Activated CD4-positive, CD25-positive, alpha-beta regulatory T cell treated with anti-CD3 and anti-CD28 coated beads, Interleukin-2, amount 50 U/mL, for 16 hours (primary cell): ENCODE measurements at places on chromosomes 13 and 19.

GRCh38 chr19:28136796-28137195 lies 1076.2 kb downstream of the UQCRFS1 start:
- DNase-seq: no peak

GRCh38 chr13:99809926-99810325 lies 161.6 kb downstream of the ZIC5 start:
- DNase-seq: no peak

DNA sequence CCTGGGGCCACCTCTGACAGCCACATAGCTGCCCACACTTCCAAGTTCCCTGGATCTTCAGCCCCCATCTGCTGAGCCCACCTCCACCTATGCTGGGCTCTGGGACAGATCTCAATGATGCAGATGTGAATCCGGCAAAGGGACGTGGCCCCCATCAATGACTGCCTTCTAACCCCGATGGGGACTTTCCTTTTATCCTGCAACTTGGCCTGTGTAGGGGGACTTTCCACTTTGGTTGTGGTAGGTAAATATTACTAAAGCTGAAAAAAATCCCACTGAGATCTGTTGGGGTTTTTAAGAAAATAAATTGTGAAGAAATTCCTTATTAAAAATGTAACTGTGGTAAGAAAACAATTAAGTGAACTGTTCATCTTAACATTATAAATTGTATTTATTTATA lies 20.8 kb upstream of the ASPDH start:
- DNase-seq: no peak

- DNase-seq: no peak
These were observed 385.5 kb downstream of the MZT1 start for GRCh38 chr13:72341904-72342303.

DNA sequence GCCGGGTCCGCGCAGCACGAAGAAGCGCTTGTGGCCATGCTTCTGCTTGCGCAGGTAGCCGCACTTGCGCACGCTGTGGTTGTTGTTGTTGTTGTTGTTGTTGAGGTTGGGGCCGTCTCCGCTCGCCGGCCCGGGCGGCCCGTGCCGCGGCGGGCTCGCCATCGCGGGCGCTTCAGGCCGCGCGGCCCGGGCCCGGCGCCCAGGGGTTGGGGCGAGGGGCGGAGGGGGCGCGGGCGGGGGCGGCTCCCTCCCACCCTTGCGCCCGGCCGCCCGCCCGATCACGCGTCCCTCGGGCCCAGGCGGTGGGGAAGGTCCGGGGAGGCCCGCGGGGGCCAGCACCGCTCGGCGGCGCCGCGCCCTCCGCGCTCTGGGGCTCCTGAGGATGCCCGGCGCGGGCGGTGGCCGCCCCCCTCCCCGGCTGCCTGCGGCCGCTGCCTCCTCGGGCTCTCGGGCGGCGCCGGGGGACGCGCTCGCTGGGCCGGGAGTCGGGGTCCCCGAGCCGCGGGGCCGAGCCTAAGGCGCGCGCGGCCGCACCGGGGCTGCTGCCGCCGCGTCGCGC lies 412 bp downstream of the IRS2 start:
- DNase-seq: no peak

- DNase-seq: no peak
These were observed 24.1 kb upstream of the CASP14 start for GRCh38 chr19:15025217-15025616.

GRCh38 chr13:66689037-66689619 lies 541.0 kb downstream of the PCDH9 start:
- no peak for DNase-seq

GRCh38 chr19:49455773-49456172 lies 2.7 kb downstream of the ALDH16A1 start:
- no peak for DNase-seq

DNA sequence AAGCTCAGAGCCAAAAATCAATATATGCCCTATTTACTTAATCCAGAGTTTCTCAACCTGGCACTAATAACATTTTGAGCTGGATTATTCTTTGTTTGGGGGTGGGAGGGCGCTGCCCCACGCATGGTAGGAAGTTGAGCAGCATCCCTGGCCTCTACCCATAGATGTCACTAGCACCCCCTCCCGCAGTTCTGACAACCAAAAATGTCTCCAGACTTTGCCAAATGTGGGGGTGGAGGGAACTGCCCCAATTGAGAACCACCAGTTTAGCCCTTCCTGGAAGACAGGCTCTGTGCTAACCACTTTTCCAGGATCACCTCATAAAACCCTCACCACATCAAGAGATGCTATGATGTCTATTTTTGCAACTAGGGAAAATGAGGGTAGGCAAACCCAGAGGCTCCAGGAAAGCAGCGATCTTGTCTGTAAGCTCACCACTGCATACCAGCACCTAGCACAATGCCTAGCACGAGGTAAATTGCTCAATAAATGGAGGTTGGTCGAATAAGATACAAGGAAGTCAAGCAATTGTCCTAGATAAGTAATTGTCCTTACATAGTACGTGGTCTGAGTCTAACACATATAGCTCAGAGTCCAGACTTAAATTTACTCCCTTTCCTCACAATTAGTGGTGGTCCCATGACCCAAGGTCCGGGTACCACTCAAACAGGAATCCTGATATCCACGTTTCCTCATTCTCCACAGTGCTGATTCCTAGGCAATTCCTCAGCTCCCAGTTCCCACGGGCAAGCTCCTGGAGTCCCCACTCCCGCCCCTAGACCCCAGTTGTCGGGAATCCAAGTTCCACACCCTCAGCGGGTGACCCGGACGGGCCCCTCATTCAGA lies 892 bp downstream of the TRIR start:
- no peak for DNase-seq

DNA sequence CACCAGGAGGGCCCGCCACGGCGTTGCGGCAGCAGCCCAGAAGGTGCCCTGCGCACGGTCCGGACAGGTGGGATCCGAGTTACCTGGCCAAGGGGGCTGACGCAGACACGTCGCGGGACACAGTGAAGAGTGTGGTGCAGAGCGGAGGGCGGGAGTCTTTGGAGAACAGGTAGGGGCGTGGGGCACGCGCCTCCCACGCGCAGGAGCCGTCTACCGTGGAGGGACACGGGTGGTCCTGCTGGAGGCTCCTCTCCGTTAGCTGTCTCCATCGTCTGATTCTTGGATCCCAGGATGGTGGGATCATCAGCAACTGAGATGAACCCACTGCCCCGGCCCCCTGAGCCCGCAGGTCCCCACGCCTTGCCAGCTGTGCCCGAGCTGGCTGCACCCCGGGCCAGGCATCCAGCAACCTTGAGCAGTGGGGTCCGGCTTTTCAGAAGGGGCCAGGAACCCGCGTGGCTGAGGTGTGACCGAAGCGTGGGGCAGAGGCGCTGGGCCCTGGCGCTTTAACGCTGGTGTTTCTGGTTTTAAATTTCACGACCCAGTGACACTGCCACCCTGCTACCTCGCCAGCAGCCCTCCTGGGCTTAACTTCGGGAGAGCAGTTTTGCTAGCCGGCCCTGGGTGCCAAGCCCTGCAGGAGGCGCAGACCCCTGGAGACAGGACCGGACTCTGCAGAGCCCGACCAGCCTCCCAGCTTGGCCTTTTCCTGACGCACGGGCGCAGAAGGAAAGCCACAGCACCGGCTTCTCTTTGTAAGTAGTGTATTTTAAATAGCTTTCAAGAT lies 7.3 kb downstream of the FGF22 start:
- DNase-seq: no peak

DNA sequence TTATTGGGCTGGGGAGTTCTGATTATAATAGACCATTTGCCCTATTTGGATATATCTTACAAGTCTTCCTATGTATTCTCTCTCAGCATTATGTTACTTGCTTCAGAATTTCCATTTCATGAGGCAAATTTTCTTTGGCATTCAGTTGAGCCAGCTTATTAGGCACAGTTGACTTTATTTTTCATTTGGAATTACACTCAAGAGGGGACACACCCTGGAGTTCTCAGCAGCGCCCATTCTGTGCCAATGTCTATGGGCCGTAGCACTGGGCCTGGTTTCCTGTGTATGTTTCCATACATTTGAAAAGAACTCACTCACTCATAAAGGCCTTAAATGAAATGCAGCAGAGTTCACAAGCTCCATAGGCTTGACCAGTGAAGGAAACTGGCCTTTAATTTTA lies 138.5 kb downstream of the KLF12 start:
- no peak for DNase-seq

- DNase-seq: no peak
These were observed 606 bp upstream of the STXBP2 start for GRCh38 chr19:7636317-7636690.

DNA sequence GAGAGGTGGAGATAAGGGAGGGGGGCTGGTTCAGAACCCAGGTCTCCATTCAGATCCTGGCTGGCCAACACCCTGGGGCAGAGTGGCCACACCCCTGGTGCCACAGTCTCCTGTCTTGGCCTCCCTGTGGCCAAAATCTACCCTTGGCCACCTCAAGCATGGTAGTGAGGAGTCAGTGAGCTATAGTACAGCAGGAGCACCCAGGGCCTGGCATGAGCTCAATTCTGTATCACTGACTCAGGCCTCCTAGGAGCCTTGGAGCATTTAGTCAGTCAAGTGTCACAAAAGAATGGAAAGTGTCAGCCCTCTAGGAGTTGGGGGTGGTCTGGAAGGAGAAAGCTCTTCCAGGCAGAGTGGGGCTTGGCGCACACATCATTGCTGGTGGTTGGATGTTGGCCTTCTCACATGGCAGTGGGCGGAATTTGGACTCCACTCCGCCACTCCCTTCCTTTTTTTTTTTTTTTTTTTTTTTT lies 6.6 kb upstream of the CD79A start:
- DNase-seq: no peak

DNA sequence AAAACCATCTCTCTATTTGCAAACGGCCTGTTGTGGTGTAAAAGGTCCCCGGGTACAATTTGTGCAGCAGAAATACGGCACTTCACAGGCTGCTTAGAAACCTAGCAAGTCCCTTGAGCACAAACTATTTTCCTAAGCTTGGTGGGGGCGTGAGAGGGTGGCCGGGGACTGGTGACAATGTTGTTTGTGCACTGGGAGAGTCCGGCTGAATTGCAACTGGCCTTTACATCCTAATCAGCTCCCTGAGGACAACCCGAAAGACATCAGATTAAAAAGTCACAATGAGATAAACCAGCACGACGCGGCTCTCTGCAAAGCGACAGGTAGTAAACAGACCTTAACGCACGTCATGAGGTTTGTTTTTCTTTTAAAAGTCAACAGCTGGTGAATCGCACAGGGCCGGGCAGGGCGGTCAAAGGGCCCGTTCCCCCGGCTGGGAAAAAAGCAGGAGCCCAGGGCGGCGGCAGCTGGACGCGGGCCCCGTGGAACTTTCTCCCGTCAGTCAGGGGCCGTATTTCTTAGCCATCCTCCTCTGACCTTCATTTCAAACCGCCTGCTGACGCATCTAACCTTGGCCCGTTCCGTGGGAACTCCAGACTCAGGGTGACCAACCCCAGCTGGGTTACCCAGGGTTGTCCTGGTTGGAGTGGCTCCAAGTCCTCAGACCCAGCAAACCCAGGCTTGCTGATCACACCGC lies 112.3 kb downstream of the GADD45B start:
- DNase-seq: no peak

GRCh38 chr13:33340631-33341030 lies 55.1 kb upstream of the STARD13 start:
- DNase-seq: no peak

GRCh38 chr19:36573895-36574720 lies 1.0 kb upstream of the ZNF529 start:
- DNase-seq: no peak

DNA sequence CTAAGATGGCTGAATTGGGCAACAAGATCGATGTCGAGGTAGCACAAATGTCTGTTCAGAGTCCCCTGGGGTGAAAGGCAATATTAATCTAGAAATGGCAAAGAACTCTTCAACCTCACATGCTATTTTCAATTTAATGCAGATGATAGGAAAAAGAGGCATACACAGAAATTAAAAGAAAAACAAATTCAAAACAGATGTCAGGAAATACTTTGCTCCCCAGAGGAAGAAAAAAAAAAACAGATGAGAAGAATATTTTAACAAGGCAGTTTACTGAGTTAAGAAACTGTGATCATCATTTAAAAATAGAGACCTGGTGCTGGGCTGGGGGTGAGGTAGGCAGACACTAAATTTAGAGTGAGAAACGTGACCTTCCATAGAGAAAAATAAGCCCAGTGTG lies 421.9 kb upstream of the ARGLU1 start:
- no peak for DNase-seq

DNA sequence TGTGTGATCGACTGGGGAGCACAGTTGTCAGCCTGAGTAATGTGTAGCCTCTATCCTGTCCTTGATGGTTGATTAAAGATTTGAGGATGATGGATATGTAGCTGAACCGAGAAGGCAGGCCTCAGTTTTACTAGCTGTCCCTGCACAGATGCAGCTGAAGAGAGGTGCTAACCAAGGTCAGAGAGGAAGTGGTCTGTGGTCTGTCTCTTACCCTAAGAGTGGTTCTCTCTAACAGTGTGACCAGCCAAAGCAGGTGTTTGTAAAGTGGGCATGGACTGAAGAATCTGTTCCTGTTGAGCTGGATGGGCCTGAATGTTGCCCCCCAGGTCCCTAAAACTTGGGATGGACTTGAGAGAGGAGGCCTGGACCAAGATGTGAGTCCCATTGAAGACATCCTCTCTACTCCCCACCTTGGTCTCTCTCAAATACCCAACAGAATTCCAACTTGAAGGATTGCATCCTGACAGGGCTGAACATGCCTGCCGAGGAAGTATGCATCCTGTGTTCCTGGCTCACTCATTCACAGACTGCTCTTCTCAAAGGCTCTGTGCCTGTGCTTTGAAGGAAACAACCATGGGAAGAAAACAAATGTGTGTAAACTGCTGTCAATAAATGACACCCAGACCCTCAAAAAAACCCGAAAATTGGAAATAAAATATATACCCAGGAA lies 223.8 kb downstream of the MAB21L1 start:
- DNase-seq: no peak

GRCh38 chr13:20193907-20194631 lies 1.3 kb upstream of the GJB2 start:
- no peak for DNase-seq

DNA sequence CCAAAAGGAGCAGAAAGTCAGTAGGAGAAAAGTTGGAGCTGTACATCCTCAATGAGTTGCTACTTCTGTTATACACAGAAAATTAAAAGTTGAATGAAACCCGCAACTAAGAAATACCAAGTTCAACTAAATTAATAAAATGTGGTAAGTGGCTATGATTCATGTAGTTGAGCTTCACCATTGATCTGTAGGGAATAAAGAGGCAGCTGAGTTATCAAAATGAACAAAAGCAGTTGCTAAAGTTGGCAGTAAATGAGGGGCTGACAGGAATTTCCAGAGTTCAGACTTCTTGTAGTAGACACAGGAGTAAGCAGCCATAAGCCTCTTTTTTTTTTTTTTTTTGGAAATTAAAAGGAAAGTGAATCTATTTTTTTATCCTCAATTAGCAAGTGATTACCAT lies 234.6 kb downstream of the POSTN start:
- DNase-seq: no peak
